Progenitor cell of endocrine pancreas (in vitro differentiated cells): ENCODE measurements at places on chromosomes 11 and 22.

DNA sequence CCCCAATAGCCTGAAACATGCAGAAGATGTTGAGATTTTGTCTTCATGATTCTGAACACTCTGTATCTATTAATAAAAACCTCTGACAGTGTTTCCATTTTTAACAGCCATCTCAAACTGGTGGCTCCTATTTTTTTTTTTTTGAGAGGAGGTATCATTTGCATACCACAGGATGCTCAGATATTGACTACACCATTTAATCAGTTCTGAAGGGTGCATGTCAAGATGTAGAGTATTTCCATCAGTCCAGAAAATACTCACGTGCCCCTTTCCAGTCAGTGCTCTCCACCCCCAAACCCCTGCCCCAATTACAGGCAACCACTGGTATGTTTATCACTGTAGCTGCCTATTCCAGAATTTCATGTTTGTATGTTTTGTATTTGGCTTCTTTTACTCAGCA, 85.3 kb upstream of the SORL1-AS1 start:
- no peak for DNase-seq

DNA sequence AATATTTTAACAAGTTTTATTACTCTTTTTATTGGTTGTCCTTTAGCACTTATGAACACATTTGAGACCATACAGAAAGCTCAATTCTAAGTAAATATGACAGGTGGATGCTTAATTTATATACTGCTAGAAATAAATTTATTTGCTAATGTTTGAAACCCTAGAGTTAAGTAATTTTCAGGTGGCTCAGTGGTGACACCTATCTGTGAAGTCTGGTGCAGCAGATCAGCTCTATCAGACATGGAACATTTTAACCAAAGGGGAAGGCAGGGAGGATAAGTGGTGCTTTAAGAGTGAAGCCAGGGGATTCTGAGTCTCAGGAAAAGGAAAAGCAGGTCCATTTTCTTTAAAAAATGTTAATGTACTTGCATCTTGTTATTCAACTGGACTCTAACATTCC, 175.8 kb downstream of the DSCAML1 start:
- no peak for DNase-seq

- no peak for DNase-seq
Observed at GRCh38 chr11:108632041-108632704, 32.7 kb upstream of the DDX10 start.

DNA sequence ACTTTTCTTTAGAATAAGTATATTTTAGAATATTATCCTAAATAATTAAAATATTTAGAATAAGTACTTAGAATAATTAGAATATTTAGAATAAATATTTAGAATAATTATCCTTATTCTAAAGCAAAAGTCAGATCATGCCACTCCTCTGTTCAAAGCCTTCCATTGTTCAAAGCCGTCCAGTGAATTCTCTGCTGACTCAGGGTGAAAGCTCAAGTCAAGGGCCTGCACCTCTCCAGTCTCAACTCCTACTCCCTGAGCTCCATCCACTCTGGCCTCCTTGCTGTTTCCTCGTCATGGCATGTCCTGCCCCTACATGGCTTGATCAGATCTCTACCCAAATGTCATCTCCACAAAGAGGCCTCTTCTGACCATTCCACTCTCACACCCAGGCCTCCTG, 30.0 kb downstream of the PLEKHA7 start:
- DNase-seq, result no peak

DNA sequence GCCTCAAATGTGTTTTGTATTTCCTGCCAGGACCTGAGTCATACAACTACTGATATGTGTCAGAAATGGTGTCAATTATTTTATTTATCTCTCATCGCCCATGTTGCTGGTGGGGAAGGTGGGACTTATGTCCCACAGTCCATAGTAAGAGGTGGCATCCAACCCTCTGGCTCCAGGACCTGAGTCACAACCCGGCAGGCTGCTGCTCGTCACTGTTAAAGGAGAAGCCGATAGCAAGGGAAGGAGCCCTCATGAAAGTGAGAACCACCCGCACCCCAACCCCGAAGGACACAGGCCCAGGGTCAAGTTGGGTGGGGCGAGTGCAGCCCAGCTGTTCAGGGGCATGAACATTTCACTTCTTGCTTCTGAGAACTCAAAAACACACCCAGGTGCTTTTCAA, 33.1 kb upstream of the TP53I11 start:
- no peak for DNase-seq

GRCh38 chr11:24828938-24829605, 332.2 kb downstream of the LUZP2 start:
- no peak for DNase-seq
